GM13976 (cell line): ENCODE measurements at places on chromosomes 1 and 21.

DNA sequence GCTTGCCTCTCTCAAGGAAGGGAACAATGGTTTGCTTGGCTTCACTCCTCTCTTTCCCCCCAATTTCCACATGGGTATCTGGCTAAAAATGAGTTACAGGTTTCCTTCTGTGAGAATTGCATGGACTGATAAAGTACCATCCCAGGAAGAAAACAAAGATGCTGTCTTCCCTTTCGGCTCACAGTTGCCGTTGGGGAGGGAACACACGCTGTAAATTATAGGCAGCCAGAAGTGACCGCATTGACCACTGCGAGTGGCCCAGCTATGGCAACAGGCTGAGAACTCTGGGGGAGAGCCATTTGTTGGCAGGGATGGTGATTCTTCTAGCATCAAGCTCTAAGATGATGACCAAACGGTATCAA is 2.9 kb downstream of the RUNX1 start:
- DNase-seq: no peak

GRCh38 chr1:67433837-67434236 is 3.6 kb upstream of the SERBP1 start:
- DNase-seq: no peak

- DNase-seq: no peak
These were observed 31.9 kb downstream of the SLC1A7 start for GRCh38 chr1:53110370-53111072.

DNA sequence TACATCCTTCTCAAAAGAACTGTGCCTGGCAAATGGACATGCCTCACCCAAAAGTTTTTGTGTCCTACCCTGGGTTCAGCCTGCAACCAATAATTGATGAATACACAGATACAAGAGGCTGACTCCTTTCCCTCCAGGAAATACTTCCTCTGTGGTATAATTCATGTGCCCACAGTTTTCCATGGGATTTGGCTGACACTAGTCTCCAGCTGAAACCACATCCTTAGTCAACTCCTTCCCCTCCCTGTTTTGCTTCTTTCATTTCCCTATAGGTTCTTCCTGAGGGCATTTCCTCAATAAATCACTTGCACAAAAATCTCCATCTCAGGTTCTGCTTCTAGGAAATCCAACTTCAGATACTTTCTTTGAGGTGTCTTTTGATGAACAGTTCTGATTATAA is 436.6 kb upstream of the C1orf87 start:
- DNase-seq: no peak

GRCh38 chr1:189027512-189027911 is 1450.2 kb downstream of the BRINP3 start:
- DNase-seq: no peak
